ENCODE measurements at places on chromosomes 4 and X. TPM values are rescaled to one million over a fixed set of nuclear protein-coding genes. Genes with fewer than 3 reads are reported as not detected.

DNA sequence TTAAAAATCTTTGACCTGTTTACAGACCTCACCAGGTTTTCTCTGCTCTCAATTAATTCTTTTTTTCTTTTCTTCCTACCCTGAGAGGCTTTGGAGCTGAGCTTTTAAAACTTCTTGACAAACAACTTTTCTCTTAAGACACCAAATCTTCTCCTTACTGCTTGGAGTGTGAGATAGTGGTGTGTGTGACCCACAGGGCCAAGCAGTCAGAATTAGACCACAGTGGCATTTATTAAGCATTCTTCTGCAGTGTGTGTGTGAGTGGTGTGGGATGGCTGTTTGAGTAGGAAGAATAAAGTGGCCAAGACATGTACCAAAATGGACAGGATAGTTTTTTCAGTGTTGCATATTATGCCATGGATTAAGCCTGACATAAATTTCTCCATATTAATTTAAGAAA is 665.1 kb downstream of the RAPGEF2 start:
- no peak for DNase-seq

DNA sequence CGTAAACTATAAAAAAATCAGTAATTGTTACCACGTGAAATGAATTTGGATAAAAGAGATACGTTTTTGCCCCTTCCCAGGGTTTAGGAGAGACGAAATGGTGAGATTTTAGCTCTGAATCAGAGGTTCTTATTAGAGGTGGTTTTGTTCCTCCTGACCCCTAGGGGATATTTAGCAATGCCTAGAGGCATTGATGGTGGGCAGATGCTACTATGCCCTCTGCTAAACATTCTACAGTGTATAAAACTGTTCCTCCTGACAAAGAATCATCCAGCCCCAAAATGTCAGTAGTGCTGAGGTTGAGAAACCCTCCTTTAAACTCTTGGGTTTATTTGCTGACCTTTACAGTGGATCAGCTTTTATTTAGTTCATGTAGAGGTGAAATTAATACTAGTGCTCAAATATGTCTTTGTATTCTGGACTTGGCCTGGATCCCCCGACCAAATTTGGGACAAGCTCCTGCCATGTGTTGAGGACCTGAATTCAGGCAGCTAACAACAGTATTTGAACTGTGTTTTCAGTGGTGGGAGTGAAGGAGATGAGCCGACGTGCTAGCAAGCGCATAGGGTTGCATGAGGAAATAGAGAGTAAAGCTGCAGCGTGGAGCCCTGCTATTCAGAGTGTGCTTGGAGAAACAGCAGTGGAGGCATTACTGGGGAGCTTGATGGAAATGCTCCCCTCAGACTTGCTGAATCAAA is 126.1 kb downstream of the PTTG2 start:
- DNase-seq = no peak

The ZNF732 gene
- not detected for total RNA-seq

DNA sequence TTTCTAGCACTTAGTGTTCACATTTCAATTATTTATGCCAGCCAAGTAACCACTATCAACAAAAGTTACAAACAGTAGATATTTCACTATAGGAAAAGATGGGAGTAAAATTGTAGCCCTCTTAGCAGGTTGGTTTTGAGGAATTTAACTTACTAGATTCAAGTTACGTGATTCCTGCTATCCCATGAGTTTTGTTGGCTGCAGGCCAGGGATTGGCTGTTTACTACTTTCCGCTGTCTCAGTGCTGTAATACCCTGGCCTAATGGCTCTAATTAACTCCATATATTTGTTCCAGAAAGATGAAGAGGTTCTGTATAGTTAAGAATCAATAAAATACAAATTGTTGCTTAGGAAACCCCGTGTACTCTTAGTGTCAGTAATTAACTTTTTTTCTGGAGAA is 55.5 kb upstream of the MAGED1 start:
- DNase-seq = peak; percentile 48

GRCh38 chr4:185488650-185489049 is 17.1 kb upstream of the CCDC110 start:
- DNase-seq = no peak

The RS1 gene
- total RNA-seq = not detected

DNA sequence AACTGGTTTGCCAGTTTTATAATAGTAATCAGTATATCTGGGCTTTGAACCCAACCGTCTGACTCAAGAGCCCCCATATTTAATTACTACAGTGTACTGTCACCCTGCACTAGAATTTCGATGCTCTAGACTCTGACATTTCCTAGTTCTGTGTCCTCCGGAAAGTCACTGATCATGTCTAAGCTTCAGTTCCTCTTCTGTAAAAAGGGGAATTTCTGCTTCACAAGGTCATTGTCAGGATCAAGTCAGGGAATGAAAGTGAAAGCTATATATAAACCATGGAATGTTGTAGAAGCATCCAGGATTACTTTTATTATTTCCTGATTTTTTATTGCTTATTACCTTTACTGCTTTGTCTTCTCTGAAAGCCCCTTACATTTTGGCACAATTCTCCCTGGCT is 4.0 kb upstream of the KCNIP4 start:
- DNase-seq = no peak

DNA sequence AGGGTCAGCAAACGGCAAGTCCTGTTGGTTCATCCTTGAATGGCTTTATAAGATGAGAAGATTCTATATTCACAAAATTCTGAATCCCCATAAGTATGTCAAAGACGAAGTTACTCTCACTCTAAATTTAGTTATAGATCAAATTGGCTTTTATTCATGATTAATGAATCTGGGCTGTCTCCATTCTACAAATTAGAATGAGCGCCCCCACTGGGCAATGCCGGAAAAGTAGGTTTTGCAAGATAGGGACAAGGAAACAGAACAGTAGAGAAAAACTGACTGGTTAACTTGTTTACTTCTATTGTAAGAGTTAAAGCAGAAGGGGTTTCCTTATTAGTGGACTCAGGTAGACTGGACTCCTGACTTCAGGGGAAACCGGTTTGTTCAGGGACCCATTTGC is 100.3 kb downstream of the F11 start:
- no peak for DNase-seq

The EPGN gene
- total RNA-seq = not detected

DNA sequence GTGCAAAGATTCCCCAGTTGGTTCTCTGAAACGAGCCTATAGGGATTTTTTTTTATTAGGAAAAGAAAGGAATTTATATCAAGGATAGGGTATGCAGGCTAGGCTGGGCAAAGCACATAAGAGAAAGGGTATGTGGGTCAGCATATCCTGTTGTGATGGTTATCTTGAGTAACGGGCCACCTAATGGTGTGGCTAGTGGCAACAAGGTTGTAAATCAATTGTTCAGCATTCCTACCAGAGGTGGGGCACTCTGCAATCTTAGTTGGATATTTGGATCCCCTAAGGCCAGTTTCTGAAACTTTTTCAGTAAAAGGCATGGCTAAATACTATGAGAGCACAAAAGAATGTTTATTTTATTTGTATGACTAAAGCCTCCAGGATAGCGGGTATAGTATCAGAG is 42.7 kb downstream of the DCAF12L1 start:
- no peak for DNase-seq

The PDLIM3 gene
- 308 TPM for total RNA-seq

The ZBED1 gene
- 64.8 TPM for total RNA-seq

- DNase-seq = no peak
These were observed 3.4 kb upstream of the ARR3 start for GRCh38 chrX:70264784-70265183.

GRCh38 chr4:37837446-37837845 is 11.0 kb downstream of the PGM2 start:
- no peak for DNase-seq

GRCh38 chr4:185381288-185382196 is 14.2 kb downstream of the LRP2BP start:
- no peak for DNase-seq

- DNase-seq = no peak
These were observed 60.1 kb downstream of the GATB start for GRCh38 chr4:151700566-151701316.

DNA sequence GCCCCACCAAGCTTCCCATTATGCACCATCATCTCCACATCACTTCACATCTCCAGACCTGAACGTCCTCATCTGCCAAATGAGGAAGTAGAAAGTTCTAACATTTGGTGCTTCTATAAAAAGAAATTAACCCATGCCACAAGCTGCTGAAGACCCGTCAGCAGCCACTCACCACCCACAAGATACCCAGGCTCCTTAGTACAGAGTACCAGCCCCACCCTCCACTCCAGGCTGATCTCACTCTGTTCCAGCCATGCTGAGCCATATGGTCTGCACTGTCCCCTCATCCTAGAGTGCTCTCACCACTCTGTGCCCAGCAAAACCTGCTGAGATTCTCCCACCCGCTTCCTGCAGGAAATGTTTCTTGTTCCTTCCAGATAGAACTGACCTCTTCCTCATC is 240.8 kb upstream of the PPARGC1A start:
- DNase-seq = no peak

GRCh38 chr4:8440492-8441311 is at the start of the genes ACOX3 and TRMT44:
ACOX3 (minus strand) TSS chr4:8440723; CDS start chr4:8416521, 24,202 bp downstream.
TRMT44 (plus strand) TSS chr4:8440777; CDS start chr4:8440823, 46 bp downstream.
- peak; percentile 92 for DNase-seq
